ENCODE measurements at places on chromosomes 1 and 21.

- DNase-seq: no peak
Observed at GRCh38 chr1:236275061-236275460, 6.7 kb downstream of the ERO1B start.

- no peak for DNase-seq
Observed at GRCh38 chr1:63903947-63904610, 130.3 kb downstream of the ROR1 start.

GRCh38 chr1:183967914-183968313 is 69.6 kb downstream of the COLGALT2 start:
- DNase-seq: no peak

DNA sequence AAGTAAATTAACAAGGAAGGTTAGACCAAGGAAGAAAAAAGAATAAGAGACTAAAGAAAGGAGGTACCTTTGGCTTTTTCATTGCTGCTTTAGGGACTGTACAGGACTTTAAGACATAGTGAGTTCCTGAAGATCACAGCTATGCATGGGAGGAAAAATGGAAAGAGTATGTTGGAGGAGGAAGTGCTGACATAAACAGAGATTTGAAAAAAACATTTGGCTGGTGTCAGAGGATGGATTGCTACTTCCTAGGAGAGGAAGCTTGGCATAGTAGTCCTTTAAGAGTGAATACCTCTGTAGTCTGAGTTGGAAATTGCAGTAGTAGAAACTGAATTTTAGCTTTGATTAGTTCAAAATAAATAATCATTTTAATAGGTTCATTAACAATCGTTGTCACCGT is 398.4 kb downstream of the RYR2 start:
- no peak for DNase-seq

- peak; percentile 94 for DNase-seq
Observed at GRCh38 chr1:244214009-244214967, 163.2 kb downstream of the ZBTB18 start.

- DNase-seq: no peak
Observed at GRCh38 chr21:44686000-44686781, 4.2 kb upstream of the KRTAP12-1 start.

GRCh38 chr1:50959303-50959912 is 659 bp downstream of the FAF1 start:
- peak; percentile 73 for DNase-seq

All from kidney tubule cell (primary cell).